ENCODE measurements at places on chromosomes 5 and 9.

DNA sequence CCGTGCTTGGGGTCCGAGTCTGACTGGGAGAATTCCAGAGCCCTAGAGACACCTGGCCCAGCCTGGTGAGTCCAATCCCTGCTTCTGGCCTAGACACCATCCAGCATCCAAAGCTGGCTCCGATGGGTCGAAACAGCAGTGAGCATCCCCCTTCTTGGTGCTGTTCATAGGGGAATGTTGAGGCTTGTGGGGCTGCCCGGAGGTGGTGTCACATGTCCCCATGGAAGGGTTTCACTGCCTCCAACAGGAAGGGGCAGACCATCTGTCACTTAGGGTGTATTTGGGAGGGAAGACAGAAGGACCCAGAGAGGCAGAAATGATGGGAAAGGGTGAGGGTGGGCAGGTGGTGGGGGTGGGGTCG is 13.9 kb downstream of the C9orf50 start:
- no peak for DNase-seq

DNA sequence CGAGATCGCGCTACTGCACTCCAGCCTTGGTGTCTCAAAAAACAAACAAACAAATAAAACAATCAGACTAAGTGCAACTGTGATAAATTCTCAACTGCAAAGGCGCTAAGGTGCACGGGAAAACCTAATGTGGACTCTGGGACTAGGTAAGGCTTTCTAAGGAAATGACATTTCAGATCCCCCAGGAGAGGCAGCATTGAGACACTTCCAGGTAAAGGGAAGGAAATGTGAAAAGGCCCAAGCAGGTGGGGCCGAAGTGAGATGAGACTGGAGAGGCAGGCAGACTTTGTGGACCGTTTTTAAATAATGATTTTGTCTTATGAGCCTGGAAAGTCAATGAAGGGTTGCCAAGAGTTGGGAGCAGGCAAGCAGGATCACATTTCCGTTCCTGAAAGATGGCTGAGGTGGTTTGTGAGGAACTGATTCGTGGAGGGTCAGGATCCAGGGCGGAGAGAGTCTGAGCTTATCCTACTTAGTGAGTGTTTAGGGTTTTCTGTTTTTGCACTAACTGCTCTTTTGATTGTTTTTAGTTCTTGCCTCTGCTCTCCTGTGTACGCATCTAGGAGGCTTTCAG is 2.0 kb upstream of the APBA1 start:
- peak; percentile 24 for DNase-seq

DNA sequence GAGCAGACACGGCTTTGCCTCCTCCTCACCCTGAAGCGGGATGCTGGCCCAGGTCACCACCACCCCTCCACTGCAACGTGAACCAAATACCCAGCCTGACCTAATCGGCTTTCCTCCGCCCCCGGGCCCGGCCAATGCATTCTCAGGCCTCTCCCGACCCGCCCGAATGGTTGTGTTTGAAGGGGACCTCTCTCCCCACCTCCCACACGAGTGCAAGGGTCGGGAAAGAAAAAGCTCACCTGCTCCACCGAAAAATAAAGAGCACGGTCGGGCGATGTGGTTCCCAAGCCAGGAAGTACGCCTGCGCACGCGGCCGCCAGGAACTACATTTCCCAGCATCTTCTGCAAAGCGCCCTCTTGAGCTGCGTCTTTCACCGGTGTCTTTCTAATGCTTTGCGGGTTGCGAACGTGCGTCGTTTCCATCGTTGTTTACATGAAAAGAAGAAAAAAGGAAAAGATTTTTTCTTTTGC is at the start of gene ZNF883:
TSS of gene ZNF883 (minus strand) at position 282 of the 471 bp plus-strand sequence.
- DNase-seq = peak; percentile 53

DNA sequence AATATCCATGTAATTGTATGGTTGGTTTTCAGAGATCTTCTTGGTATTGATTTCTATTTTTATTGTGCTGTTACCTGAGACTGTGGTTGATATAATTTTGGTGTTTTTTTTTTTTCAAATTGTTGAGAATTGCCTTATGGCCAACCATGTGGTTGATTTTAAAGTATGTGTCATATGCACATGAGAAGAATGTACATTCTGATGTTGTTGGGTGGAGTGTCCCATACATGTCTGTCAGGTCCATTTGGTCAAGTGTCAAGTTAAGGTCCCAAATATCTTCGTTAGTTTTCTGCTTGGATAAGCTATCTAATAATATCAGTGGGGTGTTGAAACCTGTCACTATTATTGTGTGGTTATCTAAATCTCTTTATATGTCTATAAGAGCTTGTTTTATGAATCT is 160.0 kb upstream of the ITGA1 start:
- no peak for DNase-seq

DNA sequence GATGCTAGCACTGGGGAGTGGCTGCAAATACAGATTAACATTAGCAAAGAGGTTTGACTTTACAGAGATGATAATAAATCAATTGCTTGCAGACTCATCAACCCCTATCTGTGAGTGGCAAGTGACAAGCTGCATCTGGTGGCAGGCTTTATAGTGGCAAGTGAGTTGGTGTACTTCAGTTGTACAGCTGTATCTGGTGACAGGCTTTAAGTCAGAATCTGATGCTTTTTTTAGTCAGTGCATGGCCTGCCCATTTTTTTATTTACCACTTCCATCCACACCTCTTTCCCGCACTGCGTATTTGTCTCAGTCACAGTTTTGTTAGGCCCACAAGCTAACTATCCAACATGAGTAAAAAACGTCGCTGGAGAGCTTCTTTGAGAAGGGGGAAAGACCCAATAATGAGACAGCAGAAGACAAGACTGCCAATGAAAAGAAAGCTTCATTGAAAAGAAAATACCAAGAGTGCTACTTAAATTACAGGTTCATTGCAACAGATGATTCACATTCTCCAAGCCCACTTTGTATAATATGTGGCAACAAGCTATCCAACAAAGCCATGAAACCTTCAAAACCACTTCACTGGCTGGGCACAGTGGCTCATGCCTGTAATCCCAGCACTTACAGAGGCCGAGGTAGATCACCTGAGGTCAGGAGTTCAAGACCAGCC is 23.1 kb downstream of the ANP32B start:
- no peak for DNase-seq

- DNase-seq = no peak
Measured at GRCh38 chr9:134372581-134373267, 46.5 kb downstream of the RXRA start.

DNA sequence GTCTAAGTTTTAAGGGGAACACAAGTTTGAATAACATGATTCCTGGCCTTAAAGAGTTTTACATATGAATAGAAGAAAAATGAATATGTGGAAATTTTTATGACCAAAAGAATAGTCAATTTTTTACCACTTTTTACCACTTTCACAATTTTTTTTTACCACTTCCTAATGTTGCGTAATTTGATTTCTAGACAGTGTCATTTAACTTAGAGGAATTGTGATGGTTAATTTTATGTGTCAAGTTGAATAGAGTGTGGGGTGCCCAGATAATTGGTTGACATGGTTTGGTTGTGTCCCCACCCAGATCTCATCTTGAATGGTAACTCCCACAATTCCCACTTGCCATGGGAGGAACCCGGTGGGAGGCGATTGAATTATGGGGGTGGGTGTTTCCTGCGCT is 416.6 kb downstream of the KIF4B start:
- no peak for DNase-seq

- DNase-seq = peak; percentile 59
Measured at GRCh38 chr9:132141948-132142594, 19.8 kb upstream of the NTNG2 start.

- DNase-seq = no peak
Measured at GRCh38 chr9:128020692-128021091, 39.9 kb upstream of the EEIG1 start.

DNA sequence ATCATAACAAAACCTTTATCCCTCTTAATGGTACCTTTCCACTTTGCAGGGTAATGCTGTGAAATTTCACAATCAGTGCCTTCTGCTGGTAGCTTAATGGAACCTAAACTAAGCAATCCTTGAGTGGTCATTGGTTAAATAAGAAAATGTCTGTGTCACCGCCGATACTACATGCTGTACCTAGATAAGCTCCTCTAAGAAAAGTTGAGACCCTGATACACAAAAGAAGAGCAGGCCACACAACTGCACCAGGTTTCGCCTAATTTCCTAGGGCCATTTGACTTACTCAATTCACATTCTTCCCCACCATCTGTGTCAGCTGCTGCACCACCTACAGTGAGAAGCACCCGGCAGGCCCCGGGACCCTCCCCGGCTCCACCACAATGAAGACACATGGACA is 9.0 kb upstream of the EDF1 start:
- no peak for DNase-seq

GRCh38 chr5:108481355-108481931 is 99.5 kb upstream of the FBXL17 start:
- DNase-seq = peak; percentile 2

DNA sequence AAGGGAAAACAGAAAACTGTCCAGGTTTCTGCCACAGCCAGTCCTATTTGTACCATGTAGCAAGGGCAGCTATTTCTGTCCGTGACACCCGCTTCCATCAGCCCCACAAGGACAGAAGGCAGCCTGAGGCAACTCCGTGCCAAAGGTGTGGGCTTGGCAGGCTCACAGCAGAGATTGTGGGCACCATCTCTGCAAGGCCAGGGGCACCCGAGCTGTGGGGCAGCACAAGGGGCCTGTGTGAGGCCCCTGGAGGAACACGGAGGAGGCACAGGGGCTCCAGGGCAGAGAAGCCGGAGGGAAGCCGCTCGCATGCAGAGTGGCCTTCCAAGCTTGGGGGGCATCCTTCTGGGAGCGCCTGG is 43.5 kb downstream of the COL23A1 start:
- no peak for DNase-seq

DNA sequence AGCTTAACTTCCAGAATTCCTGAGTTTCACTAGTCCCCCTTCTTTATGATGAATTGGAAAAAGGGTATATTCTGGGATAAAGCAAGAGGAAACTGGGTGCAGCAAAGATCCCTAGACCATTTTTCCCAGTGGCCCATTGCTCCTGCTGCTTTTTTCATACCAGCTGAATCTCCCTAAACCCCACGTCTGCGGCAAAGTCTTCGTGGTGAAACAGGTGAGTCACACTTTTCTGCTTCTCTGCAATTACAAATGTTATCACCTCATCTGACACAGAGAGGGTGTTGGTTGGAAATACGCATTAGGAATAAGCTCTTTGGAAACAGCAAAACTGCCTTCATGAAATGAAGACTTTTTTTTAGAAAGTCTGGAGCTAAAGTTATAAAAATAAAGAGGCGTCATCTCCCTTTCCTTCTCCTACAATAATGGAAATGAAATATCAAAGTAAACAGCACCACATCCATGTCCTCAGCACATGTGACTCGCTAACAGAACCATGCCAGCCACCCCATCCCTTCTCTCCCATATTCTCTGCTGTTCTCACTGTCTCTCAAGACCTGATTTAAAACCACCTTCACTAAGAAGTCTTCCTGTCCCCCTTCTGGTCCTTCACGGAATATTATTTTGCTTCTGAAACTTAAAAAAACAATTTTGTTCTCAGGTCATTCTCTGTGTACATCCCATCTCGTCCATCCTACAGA is 39.5 kb upstream of the GLRX start:
- DNase-seq = no peak

- DNase-seq = no peak
Measured at GRCh38 chr9:91500509-91501014, 76.9 kb upstream of the NFIL3 start.

- peak; percentile 52 for DNase-seq
Measured at GRCh38 chr5:90783460-90784333, 225.1 kb downstream of the ADGRV1 start.

DNA sequence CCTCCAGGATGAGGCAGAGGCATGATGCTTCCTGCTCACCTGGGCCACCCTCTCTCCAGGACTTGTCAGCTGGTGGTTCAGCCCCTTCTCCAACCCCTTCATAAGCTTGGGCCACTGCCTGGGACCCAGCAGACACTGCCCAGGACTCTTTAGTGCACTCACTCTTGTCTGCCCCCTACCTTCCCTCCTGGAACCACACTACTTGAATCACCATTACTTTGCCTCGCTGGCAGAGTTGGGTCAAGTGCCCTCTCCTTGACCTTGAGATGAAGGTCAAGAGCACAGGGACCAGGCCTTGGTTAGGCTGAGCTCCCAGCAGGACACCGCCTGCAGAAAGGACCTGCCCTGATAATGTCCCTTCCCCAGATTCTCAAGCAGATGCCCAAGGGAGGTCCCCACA is 8.5 kb upstream of the ENDOG start:
- DNase-seq = no peak

DNA sequence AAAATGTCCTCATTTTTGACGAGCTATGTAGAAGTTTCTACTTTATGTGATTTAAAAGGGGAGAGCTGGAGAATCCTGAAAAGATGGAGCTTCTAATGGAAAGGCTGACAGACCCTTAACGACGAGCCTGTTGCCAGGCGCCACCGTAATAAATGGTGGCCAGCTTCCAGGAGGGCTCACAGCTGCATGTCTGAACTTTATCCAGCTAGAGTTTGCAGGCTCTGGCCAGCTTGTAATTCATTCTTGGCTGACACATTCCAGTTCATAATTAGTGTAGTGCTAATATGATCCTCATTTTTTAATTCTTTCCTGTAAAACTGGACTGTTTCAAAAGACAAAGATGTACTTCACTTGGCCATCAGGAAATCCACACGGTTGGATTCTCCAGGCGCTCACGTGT is 246.7 kb downstream of the GAS1 start:
- no peak for DNase-seq

DNA sequence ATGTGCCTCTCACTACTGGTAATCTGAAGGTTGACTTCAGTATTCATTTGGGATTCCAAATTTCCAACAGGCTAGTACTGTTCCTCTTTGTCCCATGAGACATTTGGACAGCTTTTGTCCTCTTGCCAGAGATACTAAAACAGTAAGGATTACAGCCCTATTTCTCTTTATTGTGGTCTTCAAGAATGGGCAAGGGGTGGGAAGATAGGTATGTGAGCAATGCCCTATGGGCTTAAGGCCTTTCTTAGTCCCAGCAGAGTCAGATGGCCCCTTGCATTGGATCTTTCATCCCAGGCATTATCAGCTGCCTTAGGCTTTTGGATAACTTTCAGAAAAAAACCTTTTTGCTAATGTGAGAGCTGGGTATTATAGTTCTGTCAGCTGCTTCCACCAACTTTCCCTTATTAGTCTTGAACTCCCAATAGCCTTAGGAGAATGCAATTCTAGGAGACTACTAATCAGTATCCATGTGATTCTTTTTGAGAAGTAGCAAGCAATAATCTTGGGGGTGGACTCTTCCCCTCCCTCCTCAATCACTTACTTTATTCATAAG is 361.1 kb upstream of the NUDT12 start:
- DNase-seq = no peak

DNA sequence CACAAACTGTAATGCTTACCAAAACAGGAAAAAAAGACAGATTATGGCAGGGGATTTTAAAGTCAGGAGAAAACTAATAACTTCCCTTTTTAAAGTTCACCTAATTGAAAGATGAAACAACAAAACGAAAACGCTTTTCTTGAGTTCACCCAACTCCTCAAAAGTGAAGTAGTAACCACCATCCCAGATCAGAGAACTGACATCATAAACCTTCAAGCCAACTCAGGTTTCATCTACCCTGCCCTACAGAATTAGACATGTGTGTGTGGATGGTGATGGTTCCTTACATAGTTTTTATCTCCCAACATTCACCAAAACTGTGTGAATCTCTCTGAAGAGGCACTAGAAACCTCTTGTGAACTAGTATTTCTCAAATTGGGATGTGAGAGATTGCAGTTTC is 195.2 kb upstream of the PTGER4 start:
- DNase-seq = no peak

GRCh38 chr5:168529374-168530234 is 499 bp downstream of the FBLL1 start:
- DNase-seq = peak; percentile 18

GRCh38 chr5:54390015-54390414 is 65.5 kb upstream of the HSPB3 start:
- DNase-seq = peak; percentile 82

All from NCI-H345 (cell line).